ENCODE measurements at places on chromosomes 12 and 14.

DNA sequence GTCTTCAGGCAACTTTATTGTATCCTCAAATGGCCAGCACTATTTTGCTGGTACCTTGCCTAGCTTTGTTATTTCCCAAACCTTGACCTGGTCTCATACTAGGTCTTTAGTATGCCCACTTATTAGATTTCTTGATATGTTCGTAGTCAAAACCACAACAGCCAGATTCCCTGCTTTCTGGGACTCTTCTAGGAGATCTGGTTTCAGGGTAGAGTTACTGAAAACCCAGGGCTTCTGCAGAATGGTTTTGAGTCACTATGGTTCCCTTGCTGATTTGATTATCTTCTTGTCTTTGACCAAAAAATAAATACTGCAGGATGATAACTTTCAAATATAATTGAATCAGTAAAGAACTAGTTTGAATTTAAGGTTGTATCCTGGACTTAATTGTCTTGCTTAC, 211.2 kb downstream of the FUT8 start:
- DNase-seq = no peak

GRCh38 chr14:74763803-74764531, 851 bp downstream of the YLPM1 start:
- DNase-seq = peak; percentile 4

DNA sequence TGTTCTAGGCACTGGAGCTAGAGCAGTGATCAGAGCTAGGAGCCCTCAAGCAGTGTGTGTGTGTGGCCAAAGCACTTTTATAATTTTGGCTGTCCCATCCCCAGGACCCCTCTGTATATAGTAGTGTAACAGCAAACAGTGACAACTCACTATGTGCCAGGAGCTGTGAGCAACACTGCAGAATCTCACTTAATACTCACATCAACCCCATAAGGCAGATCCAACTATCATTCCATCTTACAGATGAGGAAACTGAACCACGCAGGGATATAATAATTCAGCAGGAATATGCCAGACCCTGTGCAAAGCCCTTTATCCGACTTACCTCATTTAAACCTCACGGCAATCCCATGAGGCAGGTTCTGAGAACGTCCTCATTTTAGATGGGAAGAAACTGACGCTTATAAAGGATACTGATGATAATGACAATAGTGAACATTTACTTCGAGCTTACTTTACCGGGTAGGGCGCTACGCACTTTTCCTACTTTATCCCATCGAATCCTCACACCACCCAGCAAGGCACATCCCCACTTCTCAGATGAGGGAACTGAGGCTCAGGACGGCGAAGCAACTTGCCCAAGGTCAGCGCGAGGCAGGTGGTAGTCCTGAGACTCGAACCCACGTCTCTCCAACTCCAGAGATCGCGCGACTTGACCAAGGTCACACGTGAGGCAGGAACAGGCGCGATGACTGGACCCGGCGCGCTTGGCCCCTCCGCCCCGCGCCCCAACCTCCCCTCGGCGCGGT, 687 bp downstream of the RAB35 start:
- DNase-seq = no peak

GRCh38 chr14:104467641-104468040, 111.9 kb upstream of the C14orf180 start:
- DNase-seq = no peak

- no peak for DNase-seq
Observed at GRCh38 chr14:66017927-66018326, 468.2 kb upstream of the CCDC196 start.

DNA sequence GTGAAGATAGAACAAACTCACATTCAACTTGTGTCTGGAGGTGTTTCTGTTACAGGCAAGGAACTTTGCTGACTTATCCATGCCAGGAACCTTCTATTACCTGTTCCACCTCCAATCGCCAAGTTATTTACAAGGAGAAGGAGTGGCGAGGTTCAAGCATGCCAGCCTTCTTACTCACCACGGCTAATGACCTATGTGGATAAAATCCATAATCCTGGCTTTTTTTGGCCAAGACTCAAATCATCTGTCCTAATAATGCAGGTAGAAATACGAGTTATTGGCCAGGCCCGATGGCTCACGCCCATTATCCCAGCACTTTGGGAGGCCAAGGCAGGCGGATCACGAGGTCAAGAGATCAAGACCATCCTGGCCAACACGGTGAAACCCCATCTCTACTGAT, 241.6 kb downstream of the TMEM132D start:
- no peak for DNase-seq

All from NCI-H1105 (cell line).